ENCODE measurements at places on chromosomes 13 and 19. TPM values are rescaled to one million over a fixed set of nuclear protein-coding genes. Genes with fewer than 3 reads are reported as not detected.

The ERICH4 gene
- total RNA-seq, result not detected

The LENG9 gene
- total RNA-seq, result 3.6 TPM

The FFAR3 gene
- total RNA-seq, result not detected

The CLDN10 gene
- not detected for total RNA-seq

The LRRC8E gene
- total RNA-seq, result 5.6 TPM

The UGGT2 gene
- 49.6 TPM for total RNA-seq
